ENCODE measurements at places on chromosomes 7 and 10.

- no peak for DNase-seq
Measured at GRCh38 chr10:110174816-110175215, 32.6 kb upstream of the MXI1 start.

DNA sequence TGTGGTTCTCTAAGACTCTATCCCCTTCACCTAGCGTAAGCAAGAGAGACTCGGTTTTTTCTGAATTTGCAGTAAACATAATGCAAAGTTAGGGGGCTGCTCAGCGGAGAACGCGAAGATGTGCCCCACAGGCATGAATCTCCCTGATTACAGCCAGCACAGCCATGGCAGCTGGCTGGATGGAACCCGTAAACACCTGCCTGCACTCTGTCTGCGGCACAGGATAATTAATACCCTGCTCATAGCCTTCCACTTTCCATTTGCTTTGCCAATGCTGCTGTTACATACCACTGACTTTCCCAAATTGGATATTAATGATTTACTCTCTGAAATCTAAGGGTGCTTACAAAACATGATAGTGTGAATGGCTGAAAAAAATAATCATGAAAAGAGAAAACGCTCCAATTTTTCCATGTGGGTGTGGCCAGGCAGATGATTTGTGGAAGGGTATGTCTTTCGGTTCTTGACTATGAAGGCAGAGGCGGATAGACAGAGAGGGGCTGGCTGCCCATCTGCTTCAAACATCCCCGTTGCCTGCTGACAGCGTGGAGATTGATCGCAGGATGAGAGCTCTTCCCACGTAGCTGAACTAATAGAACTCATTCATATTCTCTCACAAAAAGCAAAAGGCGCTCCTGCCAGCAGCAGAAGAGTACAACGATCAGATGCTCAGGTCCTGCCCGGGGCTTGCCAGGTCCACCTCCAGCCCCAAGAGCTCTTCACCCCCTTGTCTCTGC lies 193.2 kb upstream of the GHITM start:
- DNase-seq: no peak

DNA sequence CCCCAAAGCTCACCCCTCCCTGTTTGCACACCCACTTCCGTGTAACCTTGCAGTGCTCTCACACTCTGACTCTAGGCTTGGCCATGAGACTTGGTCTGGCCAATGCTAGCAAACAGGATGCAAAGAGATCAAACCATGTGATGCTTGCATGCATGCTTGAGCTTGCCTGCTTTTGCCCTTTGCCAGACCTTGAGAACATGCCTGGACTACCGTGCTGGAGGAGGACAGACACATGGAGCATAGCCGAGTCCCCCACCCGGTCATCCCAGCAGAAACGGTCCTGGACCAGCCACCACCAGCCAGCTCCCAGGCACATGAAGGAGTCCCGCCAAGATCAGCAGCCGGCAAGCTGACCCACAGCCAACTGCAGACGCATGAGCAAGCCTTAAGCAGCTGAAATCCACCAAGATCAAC lies 23.4 kb downstream of the PYROXD2 start:
- DNase-seq: no peak

DNA sequence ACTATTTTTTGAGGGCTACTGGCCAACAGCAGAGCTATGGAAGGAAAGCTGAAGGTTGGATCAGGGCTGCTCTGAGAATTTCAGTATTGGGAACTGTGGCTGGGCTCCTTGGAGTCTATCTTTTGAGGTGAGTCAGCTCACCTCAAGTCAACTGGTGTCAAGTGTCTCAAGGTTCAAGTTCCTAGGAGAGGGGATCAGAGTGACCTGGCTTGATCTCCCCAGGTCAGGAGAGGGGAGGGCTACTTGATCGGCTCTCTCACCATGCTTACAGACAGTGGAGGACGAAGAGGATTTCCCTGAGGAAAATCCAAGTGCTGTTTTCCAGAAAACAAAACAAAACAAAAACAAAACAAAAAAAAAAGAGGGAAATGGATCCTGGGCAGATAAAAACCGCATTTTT lies 132.8 kb downstream of the CACNB2 start:
- no peak for DNase-seq

DNA sequence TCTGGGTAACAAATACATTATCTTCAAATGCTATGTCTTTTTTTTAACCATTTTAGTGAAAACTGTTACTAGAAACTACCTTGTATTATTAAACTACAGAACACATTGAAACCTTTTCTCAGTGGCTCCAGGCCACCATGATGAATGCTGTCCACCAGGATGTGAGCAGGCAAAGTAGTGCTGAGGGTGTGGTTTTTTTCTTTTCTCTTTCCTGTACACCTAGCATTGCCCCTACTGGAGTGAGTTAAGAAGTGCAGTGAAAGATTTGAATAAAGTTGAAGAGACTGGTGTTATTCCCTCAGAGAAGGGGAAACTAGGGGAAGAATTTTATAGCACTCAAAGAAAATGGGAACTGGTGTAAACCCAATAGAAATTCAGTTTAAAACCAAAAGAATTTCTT lies 120.0 kb upstream of the SAMD8 start:
- DNase-seq: no peak

DNA sequence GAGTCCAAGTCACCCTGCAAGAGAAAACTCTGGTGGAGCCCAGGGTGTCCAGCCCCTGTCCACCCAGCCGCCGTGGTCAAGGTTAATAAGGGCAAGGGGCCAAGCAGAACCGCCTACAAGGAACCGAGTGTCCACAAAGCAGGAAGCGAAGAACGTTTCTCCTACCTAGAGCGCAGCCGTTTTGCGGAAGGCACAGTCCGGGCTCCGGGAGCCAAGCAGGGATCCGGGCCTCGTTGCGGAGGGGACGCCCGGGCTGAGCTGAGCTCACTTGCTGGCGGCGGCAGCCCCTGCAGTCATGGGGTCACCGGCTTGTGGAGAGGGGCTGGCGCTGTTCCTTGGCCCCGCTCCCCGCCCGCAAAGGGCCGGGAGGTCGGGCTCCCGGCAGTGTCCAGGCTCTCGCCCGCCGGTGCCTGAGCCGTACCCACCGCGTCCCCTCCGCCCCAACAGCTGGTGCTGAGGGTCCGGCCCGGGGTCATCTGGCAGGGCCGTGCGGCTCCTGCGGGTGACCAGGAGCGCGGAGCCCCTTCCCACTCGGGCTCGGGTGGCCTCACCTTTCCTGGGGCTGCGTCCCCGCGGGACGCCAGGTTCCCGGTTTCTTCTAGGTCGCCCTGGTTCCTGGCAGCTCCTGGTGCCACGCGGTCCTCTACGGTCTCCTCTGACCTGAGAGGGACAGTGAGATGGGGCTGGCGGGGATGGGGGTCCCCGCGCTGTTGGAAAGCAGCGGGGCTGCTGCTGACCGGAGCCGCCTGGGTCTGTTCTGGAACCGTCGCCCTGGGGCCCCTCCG lies 14.0 kb upstream of the ZNF273 start:
- no peak for DNase-seq

- DNase-seq: peak; percentile 3
Measured at GRCh38 chr7:92563345-92563744, 26.8 kb downstream of the FAM133B start.

GRCh38 chr7:81769891-81770727 lies at the start of gene HGF:
TSS of gene HGF (minus strand) at chr7:81770047. CDS start at chr7:81769971, 76 bp downstream.
- DNase-seq: no peak

Data from neuronal stem cell (in vitro differentiated cells).